Stimulated activated naive CD4-positive, alpha-beta T cell (primary cell): ENCODE measurements at places on chromosomes 6 and 20.

- no peak for DNase-seq
These were observed 150.4 kb downstream of the PCSK2 start for GRCh38 chr20:17377231-17377630.

GRCh38 chr6:45818655-45819054, 197.0 kb downstream of the CLIC5 start:
- DNase-seq: no peak

GRCh38 chr6:45479834-45480751, 102.4 kb upstream of the SUPT3H start:
- DNase-seq: no peak

- no peak for DNase-seq
These were observed 137.2 kb upstream of the INSM1 start for GRCh38 chr20:20230741-20231140.

DNA sequence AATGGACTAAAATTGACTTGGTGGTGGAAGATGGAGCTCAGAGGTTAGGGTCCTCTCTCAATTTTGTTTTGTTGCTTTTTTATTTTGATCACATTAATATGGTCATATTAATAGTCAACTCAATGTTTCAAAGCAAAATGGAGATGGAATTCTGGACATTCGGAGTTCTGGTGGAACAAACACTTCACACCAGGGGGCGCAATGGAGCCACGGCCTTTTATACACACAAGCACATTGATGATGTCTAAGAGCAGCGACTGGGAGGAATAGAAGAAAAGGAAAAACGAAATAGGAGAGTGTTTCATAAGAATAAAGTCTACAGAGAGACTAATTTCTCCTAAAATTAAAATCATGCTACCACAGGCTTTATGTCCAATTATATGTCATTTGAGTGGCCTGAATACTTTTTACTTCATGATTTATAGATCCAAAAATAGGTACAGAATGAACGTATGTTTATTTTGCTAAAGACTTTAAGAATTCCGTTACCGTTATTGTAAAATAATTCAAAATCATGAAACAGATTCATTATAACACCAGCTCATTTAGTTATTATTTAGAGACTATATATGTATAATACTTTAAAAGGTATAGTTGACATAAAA, 197.6 kb upstream of the SASH1 start:
- DNase-seq: no peak

DNA sequence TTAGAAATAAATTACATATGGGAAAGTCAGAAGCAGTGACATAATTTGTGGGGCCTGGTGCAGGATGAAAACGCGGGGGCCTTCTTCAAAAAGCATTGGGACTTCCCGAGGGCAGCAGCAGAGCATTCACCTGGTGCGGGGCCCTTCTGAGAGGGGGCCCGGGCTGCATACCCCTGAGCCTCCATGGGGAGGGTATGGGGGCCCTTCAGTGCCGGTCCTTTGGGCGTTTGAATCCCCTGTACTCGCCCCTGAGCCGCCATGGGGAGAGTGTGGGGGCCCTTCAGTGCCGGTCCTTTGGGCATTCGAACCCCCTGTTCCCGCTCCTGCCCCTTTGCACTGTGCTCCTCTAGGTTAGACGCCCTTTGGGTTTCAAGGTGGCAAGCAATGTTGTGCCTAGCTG, 283.5 kb downstream of the CDH4 start:
- no peak for DNase-seq

DNA sequence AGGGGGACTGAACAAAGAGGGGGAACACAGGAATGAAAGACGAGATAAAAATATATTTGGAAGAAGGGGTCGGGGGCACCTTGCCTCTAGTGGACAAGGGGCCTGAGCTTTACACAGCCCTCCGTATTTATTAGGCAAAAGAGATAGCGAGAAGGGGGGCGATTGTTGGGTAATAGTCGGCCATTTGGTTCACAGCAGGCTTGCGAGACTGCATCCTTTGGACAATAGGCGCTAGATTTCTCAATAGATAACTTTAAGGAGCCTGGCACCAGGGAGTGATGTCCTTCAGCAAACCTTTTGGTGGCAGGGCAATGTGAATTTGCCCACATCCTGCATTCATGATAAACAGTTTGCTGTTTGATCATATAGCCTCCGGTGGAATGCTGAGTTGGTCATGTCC, 3.0 kb upstream of the NANP start:
- no peak for DNase-seq

DNA sequence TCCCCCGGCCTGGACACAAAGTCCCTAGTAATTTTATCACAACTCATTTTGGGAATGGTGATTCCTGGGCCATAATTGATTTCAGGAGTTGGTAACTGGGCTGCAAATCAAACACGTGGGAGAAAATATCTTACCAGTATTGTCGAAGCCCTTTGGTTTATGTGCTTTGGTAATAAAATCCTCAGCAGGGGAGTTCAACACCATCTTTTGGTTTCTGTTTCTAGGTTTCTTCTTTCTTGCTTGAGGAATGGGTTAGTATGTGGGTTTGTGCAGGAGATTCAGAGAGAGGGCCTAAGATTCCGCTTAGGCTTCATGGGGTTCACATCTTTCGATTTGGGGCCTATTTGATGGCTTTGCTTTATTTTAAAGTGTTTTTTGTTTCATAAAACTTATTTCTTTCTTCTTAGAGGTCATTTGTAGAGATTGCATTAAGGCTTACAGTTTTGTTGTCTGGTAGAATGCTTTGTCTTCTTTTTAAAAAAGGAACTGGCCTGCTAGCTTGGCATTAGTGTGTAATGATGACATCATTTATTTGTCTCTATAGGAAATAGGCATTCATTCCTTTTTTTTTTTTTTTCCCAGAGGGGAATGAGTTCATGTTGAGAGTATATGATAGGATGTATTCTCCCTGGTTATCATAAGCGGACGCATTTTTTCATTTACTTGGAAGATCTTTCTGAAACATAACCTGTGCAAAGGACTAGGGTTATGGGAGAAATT, 45.8 kb downstream of the CYP24A1 start:
- no peak for DNase-seq

- no peak for DNase-seq
These were observed 71.7 kb downstream of the B4GALT5 start for GRCh38 chr20:49641683-49642656.

- no peak for DNase-seq
These were observed 37.9 kb downstream of the PLCG1 start for GRCh38 chr20:41175201-41175651.

DNA sequence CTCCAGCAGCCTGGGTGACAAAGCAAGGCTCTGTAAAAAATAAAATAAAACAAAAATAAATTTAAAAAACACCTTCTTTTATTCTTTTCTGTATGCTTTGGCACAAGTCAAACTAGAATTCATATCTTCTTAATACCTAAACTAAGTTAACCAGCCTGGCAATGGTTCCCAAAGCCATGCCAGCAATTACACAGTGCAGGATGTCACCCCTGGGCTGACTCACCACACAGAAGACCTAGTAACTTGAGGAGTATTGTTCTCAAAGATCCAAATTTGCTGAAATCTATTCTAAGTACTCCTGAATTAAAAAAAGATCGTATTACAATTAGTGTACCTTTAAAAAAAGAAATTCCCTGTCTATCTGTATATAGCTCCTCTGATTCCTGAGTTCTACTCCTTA, 162.7 kb upstream of the SGK1 start:
- DNase-seq: no peak

GRCh38 chr6:20352346-20352745, 49.3 kb upstream of the E2F3 start:
- DNase-seq: no peak

DNA sequence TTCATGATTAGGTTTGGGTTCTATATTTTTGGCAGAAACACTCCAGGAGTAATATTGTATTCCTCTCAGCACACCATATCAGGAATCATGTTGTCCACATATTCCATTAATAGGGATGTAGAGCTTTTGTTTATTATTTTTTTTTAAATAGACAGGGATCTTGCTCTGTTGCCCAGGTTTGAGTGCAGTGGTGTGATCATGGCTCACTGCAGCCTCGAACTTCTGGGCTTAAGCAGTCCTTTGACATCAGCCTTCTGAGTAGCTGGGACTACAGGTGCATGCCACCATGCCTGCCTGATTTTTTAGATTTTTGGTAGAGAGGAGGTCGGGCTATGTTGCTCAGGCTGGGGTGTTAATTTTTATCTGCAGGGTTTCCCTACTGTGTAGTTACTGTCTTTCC, 12.0 kb downstream of the SCAF8 start:
- DNase-seq: no peak

DNA sequence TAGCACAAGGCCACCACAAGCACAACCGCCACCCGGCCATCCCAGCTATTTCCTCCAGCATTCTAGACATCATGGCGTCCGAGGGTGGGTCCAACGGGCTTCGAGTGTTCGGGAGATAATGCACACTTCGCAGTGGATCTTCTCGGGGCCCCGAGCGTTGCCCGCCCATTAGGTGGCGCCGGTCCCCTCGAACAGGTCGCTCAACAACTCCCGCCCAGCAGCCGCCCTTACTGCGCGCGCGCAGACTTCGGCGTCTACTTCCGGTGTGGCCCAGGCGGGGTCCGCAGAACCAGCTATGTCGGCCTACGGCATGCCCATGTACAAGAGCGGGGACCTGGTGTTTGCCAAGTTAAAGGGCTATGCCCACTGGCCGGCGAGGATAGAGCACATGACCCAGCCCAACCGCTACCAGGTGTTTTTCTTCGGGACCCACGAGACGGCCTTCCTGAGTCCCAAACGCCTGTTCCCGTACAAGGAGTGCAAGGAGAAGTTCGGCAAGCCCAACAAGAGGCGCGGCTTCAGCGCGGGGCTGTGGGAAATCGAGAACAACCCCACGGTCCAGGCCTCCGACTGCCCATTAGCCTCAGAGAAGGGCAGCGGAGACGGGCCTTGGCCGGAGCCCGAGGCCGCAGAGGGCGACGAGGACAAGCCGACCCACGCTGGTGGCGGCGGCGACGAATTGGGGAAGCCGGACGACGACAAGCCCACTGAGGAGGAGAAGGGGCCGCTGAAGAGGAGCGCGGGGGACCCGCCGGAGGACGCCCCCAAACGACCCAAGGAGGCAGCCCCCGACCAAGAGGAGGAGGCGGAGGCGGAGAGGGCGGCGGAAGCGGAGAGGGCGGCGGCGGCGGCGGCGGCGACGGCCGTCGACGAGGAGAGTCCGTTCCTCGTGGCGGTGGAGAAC, at the start of gene HDGFL1:
TSS of gene HDGFL1 (plus strand) at position 286 of the 904 bp plus-strand sequence. CDS start at position 296, 10 bp downstream.
- no peak for DNase-seq

DNA sequence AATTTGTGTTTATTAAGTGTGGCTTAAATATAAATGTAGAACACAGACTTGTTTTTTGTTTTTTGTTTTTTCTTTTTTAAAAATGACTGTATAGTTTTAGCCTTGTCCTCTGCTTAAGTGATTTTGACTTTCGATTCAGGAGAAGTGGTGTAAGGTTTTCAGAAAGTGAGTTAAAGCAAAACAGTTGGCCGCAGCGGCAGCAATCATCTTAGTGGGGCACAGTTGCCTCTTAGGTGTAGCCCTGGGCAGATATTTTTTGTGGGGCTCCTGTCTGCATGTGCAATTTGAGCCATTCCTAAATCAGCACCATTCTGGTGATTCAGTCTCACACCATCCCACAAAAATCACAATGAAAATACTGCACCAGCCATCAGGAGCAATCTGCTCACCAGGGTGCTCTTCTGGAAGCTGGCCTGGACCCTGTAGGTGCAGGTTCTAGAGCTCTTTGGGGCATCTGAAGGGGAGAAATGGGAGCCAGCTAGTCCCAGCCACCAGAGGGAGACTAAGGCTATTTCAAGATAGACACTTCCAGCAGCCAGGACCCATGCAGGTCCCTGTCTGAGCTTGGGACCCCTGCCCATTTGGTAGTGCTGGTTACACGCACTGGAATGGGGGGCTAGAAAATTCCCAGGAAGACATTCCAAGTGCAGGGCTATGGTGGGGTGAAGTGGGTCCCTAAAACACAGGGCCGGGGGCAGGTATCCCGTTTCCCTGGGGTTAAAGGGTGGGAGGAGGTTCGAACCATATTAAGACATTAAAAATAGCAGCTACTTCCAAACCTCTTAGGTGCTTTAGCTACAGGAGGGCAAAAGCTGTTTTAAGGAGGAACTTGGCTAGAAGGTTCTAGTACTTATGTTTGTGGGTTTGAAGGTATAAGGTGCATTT, 156.6 kb downstream of the NFATC2 start:
- peak; percentile 4 for DNase-seq

GRCh38 chr6:118876814-118877213, 17.1 kb upstream of the ASF1A start:
- no peak for DNase-seq

DNA sequence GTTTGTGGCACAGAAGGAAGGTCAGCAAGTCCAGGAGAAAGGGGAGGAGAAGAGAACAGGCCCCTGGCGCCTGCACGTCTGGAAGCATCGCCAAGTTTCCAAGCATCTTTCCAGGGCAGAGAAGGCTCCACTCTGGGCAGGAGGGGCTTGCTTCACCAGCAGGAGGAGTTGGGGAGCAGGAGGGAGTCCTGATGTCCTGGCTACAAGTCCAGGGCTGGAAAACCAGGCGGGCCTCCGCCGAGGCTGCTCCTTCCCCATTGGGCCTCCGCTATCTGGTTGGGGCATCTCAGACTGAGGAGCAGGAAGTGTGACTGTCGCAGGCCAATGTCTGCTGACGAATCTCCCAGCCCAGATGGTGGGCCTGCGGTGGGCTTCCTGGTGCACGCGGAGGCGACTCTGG, 421.9 kb downstream of the PREX1 start:
- no peak for DNase-seq

GRCh38 chr20:41854765-41855164, 236.6 kb upstream of the CHD6 start:
- DNase-seq: no peak

GRCh38 chr6:55447891-55448290, 120.6 kb downstream of the GFRAL start:
- no peak for DNase-seq

GRCh38 chr6:104572901-104573300, 286.8 kb downstream of the HACE1 start:
- no peak for DNase-seq

DNA sequence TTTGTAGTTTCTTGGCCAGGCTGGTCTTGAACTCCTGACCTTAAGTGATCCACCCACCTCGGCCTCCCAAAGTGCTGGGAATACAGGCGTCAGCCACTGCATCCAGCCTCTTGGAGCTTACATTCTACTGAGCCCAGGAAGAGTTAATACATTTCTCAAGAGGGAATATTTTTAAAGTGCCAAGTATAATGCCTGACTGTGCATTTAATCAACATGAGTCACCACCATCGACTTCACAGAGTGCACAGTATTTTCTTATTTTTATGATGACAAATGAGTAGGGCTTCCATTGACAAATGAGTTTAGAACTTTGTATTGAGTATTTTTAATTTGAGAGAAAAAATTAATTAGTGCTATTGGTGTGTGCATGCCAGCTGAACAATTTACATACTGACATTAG, 72.2 kb downstream of the SASH1 start:
- DNase-seq: no peak

DNA sequence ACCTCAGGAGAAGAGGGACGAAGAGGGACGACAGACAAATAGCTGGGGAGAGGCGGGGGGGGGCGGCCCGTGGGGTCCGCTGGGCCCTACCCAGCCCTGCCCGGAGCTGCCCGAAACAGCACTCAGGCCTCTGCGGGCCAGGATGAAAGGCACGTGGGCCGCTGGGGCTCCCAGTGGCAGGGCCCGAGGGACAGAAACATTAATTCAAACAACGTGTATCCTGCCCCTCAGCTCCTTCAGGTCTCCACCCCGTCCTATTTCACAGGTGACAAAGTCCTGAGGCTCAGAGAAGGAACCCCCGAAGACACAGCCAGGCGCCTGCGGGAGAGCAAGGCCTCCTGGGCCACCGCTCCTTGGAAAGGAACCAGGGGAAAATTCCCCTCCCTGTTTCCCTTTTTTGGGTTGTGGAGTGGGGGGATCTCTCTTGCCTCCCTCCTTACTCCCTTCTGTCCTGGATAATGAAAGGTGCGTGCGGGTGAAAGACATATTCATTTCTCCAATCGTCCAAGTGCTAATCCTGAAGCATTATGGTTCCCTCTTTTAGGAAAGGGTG, 93.3 kb downstream of the RNASET2 start:
- DNase-seq: no peak
